Naive thymus-derived CD8-positive, alpha-beta T cell (primary cell): ENCODE measurements at places on chromosomes 7 and 10. TPM values are rescaled to one million over a fixed set of nuclear protein-coding genes. Genes with fewer than 3 reads are reported as not detected.
A peak's percentile ranks its signal among the peaks of the same experiment; 100 is the strongest.

Gene STAMBPL1
- 23.3 TPM for total RNA-seq

Gene USP6NL
- total RNA-seq, result 6.9 TPM

Gene NOBOX
- not detected for total RNA-seq

Gene UNC5B
- total RNA-seq, result not detected

Gene OR13A1
- total RNA-seq, result 0.29 TPM

Gene CUZD1
- total RNA-seq, result 3.9 TPM

Gene PTPN20
- total RNA-seq, result 3.8 TPM

Gene RFC2
- total RNA-seq, result 16.4 TPM

DNA sequence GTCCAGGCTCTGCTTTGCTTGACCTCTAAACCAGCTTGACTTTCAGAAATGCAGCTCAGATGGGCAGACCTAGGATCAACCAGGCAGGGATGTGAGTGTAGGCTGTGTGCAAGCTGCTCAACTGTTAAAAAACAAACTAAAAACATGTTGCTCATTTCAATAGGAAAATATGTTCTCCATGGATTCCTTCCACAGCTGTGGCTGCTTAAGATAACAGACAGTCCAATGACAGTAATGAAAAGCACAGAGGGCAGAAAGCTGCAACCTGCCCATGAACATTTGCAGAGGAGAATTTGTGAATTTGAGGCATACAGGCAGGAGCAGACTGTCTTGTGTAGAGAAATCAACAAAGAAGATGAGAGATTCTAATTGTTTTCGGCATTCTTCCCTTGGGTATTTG is 534.2 kb downstream of the CCSER2 start:
- DNase-seq, result no peak

- no peak for DNase-seq
Measured at GRCh38 chr7:136600475-136600874, 268.0 kb upstream of the CHRM2 start.

DNA sequence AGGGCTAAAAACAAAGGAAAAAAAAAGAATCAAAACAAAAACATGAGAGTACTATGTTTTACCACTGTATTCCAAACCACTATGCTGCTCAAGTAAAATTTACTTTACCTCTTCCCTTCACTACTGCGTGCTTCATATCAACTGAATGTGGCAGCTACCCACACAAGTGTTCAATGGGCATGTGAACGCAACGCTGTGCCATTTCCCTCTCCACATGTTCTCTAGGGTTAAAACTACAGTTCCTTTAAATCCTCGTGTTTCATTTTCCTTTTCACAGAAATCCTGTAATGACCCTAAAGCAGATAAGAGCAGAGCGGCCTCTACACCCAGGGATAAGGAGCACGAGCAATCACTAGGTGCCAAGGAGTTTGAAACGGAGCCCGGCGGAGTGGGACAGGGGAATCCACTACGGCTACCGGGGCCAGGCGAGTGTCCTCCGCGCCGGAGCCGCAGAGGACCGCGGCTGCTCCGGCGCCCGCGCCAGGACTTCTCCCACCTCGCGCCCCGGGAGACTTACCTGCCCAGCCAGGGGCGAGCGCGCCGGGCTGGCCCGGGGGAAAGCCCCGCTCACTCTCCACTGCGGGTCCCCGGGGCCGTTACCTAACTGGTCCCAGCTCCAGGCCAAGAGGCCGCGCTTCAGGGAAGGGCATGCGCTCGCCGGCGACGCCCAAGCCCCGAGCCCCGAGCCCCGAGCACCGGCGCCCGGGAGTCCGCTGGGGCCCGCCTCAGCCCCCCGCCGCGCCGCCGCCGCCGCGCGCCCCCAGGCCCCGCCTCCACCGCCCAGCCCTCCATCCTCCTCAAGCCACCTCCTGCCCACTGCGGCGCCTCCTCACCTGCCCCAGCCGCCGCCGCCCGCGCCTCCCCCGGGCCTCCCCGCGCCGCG is 711 bp downstream of the NAMPT start:
- peak; percentile 66 for DNase-seq

DNA sequence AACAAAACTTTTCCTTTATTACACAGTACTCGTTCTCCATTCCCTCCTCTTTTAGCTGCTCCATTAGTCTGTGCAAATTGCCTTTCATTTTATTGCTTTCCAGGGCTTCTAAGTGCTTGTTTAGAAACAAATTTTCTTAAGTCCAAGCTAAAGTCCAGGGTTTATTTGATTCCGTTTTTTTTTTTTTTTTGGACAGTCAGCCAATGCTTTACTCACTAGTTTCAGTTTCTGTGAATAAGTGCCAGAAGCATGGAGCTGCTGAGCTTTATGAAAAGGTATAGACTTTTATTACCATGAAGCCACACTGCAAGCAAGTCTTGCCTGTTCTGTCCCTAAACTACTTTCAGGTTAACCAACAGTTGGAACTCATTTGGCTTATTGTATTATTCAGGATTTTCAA is 455.0 kb downstream of the GFRA1 start:
- DNase-seq, result no peak

GRCh38 chr7:646487-646886 is 80.0 kb upstream of the DNAAF5 start:
- no peak for DNase-seq

DNA sequence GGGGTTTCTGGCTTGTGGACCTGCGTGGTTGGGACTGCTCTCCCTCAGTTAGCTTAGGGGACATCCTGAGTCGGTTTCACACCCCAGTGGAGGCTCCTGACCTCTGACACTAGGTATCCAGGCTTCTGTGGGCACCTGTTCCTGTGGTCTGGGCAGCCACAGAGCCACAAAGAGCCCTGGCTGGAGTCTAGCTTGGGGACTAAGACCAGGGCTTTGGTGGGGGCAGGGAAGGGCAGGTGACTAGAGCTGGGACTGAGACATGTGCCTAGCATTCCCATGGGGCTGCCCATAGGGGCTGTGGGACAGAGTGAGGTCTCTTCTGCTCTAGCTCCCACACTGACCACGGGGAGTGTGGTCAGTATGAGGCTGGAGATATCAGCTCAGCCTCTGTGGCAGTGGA is 4.0 kb upstream of the TMEM270 start:
- no peak for DNase-seq

GRCh38 chr10:103745341-103746247 is 109.8 kb downstream of the SH3PXD2A start:
- DNase-seq, result no peak

DNA sequence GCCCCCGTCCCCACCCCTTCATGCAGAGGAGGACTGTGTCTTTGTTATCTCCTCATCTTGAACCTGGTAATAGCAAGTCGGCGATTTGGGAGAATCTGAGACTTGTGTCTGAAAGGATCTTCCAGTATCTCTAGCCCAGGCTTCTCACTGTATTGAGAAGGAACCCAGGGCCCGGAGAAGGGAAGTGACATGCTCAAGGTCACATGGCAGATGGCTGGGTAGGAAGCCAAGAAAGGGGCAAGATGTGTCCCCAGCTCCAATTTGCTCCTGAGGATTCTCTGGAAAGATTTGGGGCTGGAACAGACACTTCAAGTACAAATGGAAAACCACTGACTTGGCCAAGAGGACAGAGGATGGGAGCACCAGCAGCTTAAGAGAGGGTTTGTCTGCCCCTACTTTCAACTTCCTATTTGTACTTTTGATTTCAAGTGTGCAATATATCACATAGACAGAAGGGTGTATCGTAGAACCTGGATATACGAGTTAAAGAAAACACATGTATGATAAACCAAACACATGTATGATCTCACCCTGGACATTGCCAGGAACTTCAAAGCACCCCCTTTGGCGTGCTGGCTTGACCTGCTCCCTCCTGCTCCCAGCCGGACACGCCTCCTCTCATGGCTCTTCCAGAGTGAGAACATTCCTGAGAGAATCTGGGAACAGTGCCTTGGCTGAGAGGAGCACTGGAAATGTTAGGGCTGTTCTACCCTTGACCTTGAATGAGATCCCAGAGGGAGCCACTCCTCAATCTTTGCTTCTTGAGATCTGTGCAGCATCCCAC is 79.7 kb downstream of the CDH23 start:
- DNase-seq, result no peak

DNA sequence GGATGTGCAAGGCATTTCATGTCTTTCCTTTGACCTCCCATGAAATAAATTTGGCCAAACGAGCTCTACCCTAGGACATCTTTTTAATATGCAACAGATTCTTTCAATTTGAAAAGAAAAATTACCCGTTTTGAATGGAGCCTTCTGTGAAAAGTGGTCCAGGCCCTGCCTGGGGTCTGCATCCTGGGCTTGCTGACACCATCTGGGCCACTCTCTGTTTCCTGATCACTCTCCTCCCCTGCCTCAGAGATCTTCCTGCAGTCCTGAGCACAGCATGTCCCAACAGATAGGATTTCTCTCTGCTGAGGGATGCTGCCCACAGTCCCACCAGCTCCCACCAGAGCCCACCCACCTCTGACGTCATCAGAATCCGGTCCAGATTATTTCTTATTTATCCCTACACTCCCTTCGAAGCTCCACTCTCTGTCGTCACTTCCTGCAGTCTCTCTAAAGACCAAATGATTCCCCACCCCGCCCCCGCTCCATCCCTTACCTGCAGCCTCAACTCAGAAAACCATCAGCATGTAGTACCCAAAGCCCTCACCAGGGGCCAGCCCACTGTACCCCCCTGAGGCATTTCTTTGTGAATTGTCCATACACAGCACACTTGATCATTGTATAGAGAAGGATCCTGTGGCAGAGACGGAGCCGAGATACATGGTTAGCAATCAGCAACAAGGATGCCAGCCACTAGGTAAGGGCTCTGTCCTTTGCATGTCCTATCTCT is 192.1 kb upstream of the MGMT start:
- no peak for DNase-seq

- no peak for DNase-seq
Measured at GRCh38 chr10:79185067-79185774, 116.5 kb downstream of the ZMIZ1 start.

GRCh38 chr7:55132550-55132889 is 113.7 kb downstream of the EGFR start:
- DNase-seq, result no peak

GRCh38 chr10:132657127-132657706 is 119.6 kb downstream of the INPP5A start:
- DNase-seq, result peak; percentile 59

- no peak for DNase-seq
Measured at GRCh38 chr10:132993271-132994184, 51.2 kb upstream of the CFAP46 start.

DNA sequence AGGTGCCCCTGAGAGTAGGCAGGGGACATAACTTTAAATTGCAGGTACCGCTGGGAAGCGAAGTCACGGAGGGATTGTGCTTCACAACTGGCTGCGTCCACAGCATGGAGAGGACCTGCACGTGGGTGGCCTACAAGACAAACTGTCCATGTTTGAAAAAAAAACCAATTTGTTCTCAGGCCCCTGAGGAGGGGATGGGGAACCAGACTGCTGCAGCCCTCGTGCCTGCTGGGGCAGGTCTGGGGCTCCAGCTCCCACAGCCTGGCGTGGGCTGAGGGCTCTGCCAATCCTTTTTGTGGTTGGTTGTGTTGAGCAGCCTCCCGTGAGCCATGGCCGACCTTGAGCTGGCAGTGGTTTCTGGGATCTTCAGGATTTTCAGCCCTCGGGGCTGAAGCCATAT is 9.7 kb downstream of the SFRP5 start:
- no peak for DNase-seq

DNA sequence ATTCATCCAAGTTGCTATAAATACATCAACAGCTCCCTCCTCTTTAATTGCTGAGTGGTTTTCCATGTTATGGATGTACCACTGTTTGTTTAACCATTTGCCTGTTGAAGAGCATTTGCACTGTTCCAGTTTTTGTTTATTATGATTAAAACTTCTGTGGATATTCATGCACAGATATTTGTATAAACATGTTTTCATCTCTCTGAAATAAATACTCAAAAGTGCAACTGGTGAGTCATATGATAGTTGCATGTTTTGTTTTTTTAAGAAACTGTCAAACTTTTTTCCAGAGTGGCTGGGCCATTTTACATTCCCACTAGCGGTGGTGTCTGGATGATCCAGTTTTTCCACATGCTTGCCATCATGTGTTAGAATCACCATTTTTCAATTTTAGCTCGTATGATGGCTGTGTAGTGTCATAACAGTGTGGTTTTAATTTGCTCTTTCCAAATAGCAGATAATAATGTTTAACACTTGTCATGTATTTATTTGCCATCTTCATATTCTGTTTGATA is 33.6 kb downstream of the MEOX2 start:
- no peak for DNase-seq

GRCh38 chr7:48140001-48140681 is 31.1 kb upstream of the ABCA13 start:
- no peak for DNase-seq

GRCh38 chr7:11613292-11613930 is 218.6 kb downstream of the THSD7A start:
- no peak for DNase-seq

DNA sequence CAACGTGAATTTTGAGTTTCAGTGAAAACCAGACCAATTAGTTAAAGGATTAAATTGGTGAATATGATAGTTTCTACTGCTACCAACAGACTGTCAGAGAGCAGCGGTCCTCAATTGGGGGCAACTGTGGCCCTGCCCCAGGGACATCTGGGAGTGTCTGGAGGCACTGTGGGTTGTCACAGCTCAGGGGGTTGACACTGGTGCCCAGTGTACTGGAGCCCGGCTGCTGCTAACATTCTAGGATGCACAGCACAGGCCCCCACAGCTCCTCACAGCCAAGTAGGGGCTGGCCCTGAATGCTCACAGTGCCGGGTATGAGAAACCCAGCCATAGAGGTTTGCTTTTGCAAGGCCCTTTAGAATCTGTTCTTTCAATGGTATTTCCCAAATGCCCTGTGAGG is 84.1 kb upstream of the CXCL12 start:
- no peak for DNase-seq

GRCh38 chr10:69816521-69816920 is 14.8 kb downstream of the COL13A1 start:
- DNase-seq, result no peak
